ENCODE measurements at places on chromosomes 1 and 21. TPM values are rescaled to one million over a fixed set of nuclear protein-coding genes. Genes with fewer than 3 reads are reported as not detected.

- no peak overlapping the region for H3K27ac ChIP-seq
- H3K4me3 ChIP-seq, result no peak overlapping the region
- no peaks in the 10 kb centered on the region for H3K36me3 ChIP-seq
- peaks cover 16% of the 10 kb centered on the region for H3K4me1 ChIP-seq
- no peak for DNase-seq
Observed at GRCh38 chr1:87435484-87435883, 106.8 kb downstream of the LMO4 start.

DNA sequence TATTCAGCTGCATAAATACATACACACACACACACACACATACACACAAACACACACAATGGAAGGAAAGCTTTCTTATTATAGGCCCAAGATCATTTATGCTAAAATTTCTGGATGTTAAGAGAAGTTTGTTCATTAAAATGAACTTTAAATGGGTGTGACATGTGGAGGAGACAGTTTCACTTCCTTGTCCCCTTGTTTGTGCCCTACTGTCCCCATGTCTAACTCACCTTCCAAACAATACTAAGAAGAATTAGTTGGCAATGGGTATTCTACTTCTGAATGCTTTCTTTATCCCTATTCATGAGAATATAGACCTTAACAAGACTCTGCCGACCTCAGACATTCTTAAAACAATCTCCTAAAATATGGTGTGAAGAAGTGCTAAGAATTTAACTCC is 63.5 kb upstream of the NRIP1 start:
- no peak overlapping the region for H3K27ac ChIP-seq
- no peaks in the 10 kb centered on the region for H3K27me3 ChIP-seq
- DNase-seq, result no peak
- no peak overlapping the region for H3K4me3 ChIP-seq
- peaks cover 10% of the 10 kb centered on the region for H3K4me1 ChIP-seq
- no peaks in the 10 kb centered on the region for H3K36me3 ChIP-seq

DNA sequence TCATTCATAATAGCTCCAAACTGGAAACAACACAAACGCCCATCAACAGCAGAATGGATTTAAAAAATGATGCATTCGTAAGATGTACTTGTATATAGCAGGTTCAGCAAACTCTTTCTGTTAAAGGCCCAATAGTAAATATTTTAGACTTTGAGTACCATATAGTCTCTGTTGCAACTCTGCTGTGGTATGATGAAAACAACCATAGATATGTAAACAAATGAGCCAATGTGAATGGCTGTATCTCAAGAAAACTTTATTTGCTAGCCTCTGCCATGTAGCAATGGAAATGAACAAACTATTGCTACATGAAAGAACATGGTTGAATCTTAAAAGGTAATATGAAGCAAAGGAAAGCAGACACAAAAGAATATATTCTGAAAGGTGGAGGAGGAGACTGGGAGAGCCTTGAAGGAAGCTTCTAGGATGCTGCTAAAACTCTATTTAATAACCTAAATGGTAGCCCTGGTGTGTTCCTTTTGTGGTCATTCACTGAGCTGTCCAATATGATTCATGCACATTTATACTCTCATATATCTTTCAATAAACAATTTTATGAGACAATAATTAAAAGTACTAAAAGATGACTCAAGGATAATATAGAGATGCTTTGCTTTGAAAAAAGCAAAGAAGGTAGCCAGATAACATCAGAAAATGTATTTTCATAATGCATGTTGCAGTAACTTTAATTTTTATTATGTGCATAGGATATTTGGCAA is 29.1 kb upstream of the FMO3 start:
- H3K27ac ChIP-seq, result no peak overlapping the region
- H3K27me3 ChIP-seq, result no peaks in the 10 kb centered on the region
- H3K4me3 ChIP-seq, result no peak overlapping the region
- DNase-seq, result no peak

DNA sequence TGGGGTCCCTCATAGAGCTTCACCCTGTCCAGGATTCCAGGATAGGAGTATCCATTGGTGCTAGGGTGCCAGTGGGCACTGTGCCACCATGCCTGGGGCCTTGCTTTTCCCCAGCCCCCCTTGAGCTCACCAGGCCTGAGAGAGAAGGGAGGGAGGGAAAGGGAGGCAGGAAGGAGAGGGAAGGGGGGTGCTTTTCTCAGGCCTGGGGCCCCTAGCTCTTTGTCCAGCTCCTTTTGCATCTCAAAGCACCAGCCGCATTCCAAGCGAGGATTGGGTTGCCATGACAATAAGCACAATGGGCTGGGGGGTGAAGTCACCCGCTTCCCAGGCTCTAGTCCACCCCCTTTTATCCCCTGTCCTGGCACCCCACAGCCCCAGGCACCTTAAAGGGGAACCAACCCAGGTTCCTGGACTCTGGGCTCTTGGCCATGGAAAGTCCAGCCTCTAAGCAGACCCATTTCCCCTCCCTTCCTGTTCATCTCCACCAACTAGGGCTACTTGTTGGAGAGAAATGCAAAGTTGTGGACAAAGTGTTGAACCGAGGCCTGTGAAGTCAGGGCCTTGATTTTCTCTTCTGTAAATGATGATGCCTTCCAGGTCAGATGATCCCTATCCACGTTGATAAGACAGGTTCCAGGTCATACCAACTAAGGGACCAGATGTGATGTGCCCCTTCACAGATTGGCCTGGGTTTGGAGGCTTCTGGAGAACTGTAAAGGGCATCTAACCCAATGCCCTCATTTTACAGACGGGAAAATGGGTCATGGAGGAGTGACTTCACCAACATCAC is 11.4 kb downstream of the THBS3 start:
- H3K27me3 ChIP-seq, result no peaks in the 10 kb centered on the region
- DNase-seq, result peak; percentile 99
- H3K36me3 ChIP-seq, result peaks cover 44% of the 10 kb centered on the region
- H3K4me3 ChIP-seq, result peak overlapping the region; percentile 99
- H3K27ac ChIP-seq, result peak overlapping the region; percentile 97
- peaks cover 21% of the 10 kb centered on the region for H3K4me1 ChIP-seq

DNA sequence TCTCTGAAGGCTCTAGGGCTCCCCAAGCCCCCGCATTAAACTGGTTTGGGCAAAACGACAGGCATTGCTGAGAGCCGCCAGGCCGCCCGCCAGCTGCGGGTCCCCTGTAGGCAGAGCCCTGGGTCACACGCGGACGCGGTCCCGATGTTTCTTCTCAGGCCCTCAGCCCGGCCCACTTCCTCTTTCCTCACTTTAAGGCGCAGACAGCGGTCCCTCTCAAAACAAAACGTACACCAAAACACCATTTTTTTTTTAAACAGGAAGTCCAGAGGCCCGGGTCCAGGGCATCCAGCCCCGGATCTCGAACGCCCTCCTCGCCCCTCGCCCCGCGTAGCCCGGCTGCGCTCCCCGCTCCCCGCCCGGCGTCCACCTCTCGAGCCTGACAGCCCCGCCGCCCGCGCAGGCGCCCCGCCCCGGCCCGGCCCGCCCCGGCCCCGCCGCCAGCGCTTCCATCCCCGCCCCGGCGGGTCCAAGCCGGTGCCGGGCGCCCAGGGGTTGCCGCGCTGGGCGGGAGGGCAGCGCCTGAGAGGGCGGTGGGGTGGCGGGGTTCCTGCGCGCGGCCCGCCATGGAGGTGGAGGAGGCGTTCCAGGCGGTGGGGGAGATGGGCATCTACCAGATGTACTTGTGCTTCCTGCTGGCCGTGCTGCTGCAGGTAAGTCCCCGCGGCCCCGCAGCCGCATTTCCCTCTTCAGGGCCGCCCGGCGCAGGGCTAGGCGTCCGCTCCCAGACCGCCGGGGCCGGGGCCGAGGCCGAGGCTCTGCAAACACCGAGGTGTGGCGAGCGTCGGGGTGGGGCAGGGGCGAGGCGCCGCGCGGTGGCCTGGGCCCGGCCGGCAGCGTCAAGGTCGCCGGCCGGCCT is at the start of gene SLC22A15:
TSS of gene SLC22A15 (plus strand) at position 452 of the 859 bp plus-strand sequence. CDS start at position 567, 115 bp downstream.
- H3K27ac ChIP-seq, result peak within 1 kb of the TSS; percentile 56
- peak; percentile 78 for DNase-seq

DNA sequence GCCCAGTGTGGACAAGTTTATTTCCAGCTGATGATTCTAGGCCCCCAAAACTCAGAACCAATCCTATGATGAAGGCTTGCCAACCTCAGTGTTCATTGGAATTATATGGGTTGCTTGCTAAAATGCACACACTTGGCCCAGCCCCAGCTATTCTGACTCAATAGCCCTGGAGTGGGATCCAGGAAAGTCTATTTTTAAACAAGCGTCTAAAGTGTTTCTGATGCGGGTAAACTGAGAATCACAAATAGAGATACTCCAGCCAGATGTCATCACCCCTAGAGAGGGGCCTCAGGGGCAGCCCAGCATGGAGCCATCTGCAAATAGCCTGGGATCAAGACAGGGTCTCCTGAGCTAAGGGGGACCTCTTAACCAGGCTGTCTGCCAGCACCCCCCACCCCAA is 46.0 kb downstream of the PKP1 start:
- H3K36me3 ChIP-seq, result no peaks in the 10 kb centered on the region
- no peaks in the 10 kb centered on the region for H3K4me1 ChIP-seq
- no peak for DNase-seq
- H3K27me3 ChIP-seq, result no peaks in the 10 kb centered on the region
- H3K4me3 ChIP-seq, result no peak overlapping the region

DNA sequence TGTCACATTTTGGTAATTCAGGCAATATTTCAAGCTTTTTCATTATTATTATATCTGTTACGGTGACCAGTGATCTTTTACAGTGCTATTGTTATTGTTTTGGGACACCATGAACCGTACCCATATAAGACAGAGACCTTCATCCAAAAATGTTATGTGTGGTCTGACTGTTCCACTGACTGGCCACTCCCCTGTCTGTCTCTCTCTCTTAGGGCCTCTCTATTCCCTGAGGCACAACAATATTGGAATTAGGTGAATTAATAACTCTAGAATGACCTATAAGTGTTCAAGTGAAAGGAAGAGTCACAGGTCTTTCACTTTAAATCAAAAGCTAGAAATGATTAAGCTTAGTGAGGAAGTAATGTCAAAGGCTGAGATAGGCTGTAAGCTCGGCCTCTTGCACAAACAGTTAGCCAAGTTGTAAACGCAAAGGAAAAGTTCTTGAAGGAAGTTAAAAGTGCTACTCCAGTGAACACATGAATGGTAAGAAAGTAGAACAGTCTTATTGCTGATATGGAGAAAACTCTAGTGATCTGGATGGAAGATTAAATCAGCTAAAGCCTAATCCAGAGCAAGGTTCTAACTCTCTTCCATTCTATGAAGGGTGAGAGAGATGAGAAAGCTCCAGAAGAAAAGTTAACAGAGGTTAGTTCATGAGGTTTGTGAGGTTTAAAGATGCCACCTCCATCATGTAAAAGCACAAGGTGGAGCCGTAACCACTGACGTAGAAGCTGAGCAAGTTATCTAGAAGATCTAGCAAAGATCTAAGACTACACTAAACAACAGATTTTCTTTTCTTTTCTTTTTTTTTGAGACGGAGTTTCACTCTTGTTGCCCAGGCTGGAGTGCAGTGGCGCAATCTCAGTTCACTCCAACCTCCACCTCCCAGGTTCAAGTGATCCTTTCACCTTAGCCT is 19.7 kb upstream of the DIPK1A start:
- H3K27me3 ChIP-seq, result no peaks in the 10 kb centered on the region
- no peak for DNase-seq
- no peak overlapping the region for H3K27ac ChIP-seq

GRCh38 chr1:32411261-32411660 is 17.0 kb upstream of the BSDC1 start:
- no peak for DNase-seq
- no peaks in the 10 kb centered on the region for H3K4me1 ChIP-seq
- no peaks in the 10 kb centered on the region for H3K27me3 ChIP-seq
- H3K36me3 ChIP-seq, result peaks cover 4% of the 10 kb centered on the region

DNA sequence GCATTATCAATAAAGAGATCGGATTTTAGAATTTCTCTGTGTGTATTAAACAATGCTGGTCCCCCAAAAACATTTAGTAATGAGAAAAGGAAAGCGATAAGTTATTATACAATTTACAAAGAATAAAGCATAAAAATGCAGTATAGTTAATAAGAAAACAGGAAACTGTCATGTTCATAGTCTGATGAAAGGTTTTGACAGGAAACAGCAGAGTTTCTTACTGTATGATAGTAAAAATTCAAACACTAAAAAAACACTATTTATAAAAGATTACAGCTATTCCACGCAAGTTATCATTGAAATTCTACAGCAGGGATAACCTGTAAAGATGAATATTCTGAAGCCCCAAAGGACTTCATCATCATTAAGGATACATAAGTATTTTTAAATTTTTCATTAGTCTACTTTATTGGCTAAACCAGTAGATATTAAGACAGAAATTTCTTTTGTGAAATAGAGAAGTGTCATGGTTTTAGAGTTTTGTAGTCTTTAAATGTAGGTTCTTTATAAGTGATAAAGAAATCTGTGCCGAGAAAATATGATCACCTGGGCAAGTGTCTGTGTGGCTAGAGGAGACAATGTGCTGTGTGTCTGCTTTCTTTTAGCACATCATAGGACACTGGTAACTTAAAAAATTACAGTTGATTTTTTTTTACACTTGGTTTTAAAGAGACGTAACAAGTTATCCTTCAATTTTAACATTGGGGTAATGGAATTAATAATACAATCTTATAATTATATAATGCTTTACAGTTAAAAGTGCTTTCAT is 49.7 kb upstream of the GFI1 start:
- no peak for DNase-seq
- no peaks in the 10 kb centered on the region for H3K36me3 ChIP-seq
- no peaks in the 10 kb centered on the region for H3K4me1 ChIP-seq
- no peak overlapping the region for H3K27ac ChIP-seq

DNA sequence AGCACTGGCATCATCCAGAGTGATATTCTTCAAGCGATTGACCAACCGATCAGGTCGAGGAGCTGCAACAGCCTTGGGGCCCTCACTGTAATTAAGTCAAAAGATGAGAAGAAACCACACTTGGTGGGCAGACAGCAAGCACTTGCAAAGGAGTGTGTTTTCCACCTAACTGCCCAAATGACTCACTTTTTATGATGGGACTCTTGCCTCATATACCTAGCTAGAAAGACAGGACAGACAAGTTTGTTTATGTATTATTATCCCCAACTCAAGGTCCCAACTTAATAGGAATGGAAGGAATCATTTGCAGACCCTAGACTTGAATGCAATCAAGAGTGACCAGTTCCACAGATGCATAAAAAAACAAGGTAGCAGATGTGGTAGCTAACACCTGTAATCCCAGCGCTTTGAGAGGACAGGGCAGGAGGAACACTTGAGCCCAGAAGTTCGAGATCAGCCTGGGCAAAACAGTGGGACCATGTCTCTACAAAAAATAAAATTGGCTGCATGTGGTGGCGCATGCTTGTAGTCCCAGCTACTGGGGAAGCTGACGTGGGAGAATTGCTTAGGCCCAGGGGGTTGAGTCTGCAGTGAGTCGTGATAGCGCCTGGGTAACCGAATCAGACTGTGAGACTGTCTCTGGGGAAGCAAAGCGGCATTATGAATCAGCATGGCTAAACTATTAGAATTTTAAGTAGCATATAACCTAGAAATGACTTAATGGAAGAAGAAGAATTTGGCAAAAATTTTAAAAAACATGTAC is 2.3 kb upstream of the NRAS start:
- no peaks in the 10 kb centered on the region for H3K27me3 ChIP-seq
- H3K27ac ChIP-seq, result no peak overlapping the region
- DNase-seq, result no peak

- no peak for DNase-seq
- peaks cover 17% of the 10 kb centered on the region for H3K4me1 ChIP-seq
- H3K4me3 ChIP-seq, result no peak overlapping the region
- H3K27me3 ChIP-seq, result no peaks in the 10 kb centered on the region
Observed at GRCh38 chr1:154837034-154837671, 32.9 kb downstream of the KCNN3 start.

GRCh38 chr21:21373969-21374368 is 375.8 kb downstream of the NCAM2 start:
- H3K4me3 ChIP-seq, result no peak overlapping the region
- no peaks in the 10 kb centered on the region for H3K27me3 ChIP-seq
- no peak overlapping the region for H3K27ac ChIP-seq
- no peaks in the 10 kb centered on the region for H3K4me1 ChIP-seq

The ZBTB8B gene
- 1.1 TPM for polyA plus RNA-seq

The DBT gene
- polyA plus RNA-seq, result 6.8 TPM

The IFFO2 gene
- polyA plus RNA-seq, result 1.5 TPM

The SYNC gene
- not detected for polyA plus RNA-seq

The CBS gene
- polyA plus RNA-seq, result 380 TPM

The GPR25 gene
- polyA plus RNA-seq, result not detected

Measured in GM23338 (cell line).